ENCODE measurements at places on chromosomes 12 and 14. TPM values are rescaled to one million over a fixed set of nuclear protein-coding genes. Genes with fewer than 3 reads are reported as not detected.

Gene AKAP5
- polyA plus RNA-seq, result 0.36 TPM

DNA sequence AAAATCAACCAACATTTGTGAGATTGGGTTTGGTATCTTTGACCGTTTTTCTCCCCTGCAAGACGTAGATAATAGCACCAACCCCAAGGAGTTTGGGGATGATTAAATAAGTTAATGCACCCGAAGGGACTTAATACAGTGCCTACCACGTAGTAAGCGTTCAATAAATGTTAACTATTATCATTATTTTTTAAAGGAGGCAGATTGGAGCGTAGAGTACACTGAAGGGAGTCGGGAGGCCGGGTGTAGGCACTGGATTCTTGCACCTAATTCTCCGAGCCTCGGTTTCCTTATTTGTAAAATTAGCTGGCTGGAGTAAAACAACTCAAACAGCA lies 367 bp upstream of the FRS2 start:
- no peak for DNase-seq

Gene TAS2R13
- not detected for polyA plus RNA-seq

Gene ITGB7
- polyA plus RNA-seq, result 0.25 TPM

DNA sequence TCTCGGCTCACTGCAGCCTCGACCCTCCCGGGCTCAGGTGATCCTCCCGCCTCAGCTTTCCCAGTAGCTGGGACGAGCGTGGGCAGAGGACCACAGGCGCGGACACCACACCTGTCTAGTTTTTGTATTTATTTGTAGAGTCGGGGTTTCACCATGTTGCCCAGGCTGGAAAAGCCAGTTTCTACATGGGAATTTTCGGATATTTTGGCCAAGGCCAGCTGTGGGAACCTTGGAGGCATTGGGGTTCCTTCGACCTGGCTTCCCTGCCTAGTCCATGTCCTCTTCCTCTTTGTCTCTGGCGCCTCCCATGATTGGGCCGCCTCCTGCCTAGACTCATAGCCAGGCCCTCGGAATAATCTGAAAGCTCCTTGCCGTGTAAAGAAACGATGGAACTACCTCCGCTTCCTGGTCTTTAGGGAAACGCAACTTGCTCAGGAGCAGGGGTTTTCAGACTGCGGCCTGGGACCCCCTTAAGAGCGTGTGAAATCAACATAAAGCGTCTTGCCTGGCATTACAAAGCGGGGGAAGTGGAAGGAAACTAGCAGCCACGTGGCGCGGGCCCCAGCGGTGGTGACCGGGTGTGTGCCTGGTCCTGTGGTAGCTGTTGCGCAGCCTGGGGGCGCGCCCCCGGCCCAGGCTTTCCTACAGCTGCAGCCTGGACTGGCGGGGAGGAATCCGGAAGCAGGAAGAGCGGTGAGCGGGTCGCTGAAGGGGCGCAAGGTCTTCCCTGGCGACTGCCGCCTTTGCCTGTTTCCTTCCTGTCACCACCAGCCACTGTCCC lies 1.4 kb upstream of the HSP90AA1 start:
- DNase-seq, result peak; percentile 65

All from H1 (cell line).